ENCODE measurements at places on chromosomes 1 and 21.

- DNase-seq = no peak
These were observed 58.2 kb downstream of the ITSN1 start for GRCh38 chr21:33700491-33700890.

GRCh38 chr21:26096494-26097371 is 73.8 kb downstream of the APP start:
- no peak for DNase-seq

- no peak for DNase-seq
These were observed 62.5 kb downstream of the ADAMTS1 start for GRCh38 chr21:26782747-26783146.

DNA sequence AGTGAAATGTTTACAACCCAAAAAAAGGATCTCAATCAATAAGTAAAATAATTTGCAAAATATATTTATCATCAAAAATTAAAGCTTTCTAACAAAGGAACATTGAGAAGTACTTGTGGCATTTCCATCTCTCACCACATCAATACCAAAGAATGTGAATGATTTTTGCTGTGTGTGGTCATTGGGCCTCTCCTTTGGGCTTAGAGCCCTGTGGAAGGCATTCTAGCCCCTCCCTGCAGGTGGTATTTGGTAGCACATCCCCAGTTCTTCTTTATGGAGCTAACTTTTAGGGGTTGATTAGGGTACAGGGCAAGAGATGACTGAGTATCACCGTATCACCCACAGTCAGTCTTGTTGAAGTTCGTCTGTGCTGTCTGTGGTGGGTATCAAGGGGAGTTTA is 294.1 kb upstream of the SGIP1 start:
- no peak for DNase-seq

GRCh38 chr1:19429611-19430010 is 55.7 kb downstream of the CAPZB start:
- no peak for DNase-seq

GRCh38 chr1:32773018-32773763 is 44.0 kb downstream of the YARS1 start:
- peak; percentile 86 for DNase-seq

DNA sequence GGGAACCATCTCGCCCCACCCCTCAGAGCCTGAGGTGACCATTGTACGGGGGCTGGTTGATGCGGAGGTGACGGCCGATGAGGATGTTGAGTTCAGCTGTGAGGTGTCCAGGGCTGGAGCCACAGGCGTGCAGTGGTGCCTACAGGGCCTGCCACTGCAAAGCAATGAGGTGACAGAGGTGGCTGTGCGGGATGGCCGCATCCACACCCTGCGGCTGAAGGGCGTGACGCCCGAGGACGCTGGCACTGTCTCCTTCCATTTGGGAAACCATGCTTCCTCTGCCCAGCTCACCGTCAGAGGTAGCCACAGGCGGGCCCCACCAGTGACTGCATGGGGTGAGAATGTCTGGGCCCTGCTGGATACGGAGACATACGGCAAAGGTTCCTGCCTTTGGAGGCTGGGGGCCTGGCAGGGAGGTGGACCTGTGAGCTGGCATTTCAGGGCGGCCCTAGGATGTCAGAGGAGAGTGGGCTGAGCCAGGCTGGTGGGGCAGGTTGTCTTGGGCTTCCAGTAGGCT is 98.5 kb downstream of the TRIM11 start:
- no peak for DNase-seq

GRCh38 chr1:62530516-62531154 is 66.7 kb upstream of the ANGPTL3 start:
- DNase-seq = peak; percentile 68

DNA sequence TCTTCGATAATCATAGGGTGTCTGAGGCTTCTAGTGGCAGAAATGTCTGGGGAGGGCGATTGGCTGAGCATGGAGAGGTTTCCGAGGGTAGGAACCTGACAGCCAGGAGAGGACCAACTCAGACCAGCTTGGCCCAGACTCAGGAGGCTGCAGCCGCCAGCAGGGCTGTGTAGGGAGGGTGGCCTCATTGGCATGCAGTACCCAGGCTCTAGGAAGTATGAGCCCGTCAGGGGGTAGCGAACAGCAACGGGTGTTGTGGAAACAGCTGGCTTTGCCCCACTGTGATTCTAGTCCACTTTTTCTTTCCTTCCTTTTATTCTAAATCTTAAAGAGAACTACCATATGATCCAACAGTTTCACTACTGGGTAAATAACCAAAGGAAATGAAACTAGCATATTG is 103.3 kb downstream of the DIRAS3 start:
- no peak for DNase-seq

GRCh38 chr1:145962157-145963102 is 1.9 kb downstream of the ANKRD34A start:
- peak; percentile 86 for DNase-seq

- peak; percentile 81 for DNase-seq
These were observed 15.9 kb downstream of the RIMS3 start for GRCh38 chr1:40649592-40649930.

- no peak for DNase-seq
These were observed 613.7 kb upstream of the B3GALT2 start for GRCh38 chr1:193799948-193800690.

GRCh38 chr1:56466538-56466937 is 112.8 kb downstream of the PLPP3 start:
- DNase-seq = no peak

GRCh38 chr21:15423676-15424445 is 305.9 kb upstream of the USP25 start:
- no peak for DNase-seq

DNA sequence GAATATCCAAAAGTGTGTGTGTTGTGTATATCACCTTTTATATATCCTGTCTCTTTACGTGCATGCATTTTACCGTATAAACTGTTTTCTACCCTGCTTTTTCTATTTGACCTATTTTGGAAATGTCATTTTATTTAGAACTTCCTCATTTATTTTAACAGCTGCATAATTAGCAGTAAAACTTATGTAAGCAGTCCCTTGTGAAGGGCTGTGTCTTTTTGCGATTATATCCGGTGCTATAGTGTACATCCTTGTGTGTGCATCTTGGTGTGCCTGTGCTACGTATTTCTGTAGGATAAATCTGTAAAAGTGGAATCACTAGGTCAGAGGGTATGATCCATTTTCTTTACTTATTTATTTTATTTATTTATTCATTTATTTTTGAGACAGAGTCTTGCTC is 7.2 kb downstream of the LGALS8 start:
- DNase-seq = no peak

GRCh38 chr1:64962441-64962840 is 3.9 kb downstream of the JAK1 start:
- no peak for DNase-seq

GRCh38 chr1:246279402-246279801 is 227.7 kb downstream of the SMYD3 start:
- DNase-seq = no peak

DNA sequence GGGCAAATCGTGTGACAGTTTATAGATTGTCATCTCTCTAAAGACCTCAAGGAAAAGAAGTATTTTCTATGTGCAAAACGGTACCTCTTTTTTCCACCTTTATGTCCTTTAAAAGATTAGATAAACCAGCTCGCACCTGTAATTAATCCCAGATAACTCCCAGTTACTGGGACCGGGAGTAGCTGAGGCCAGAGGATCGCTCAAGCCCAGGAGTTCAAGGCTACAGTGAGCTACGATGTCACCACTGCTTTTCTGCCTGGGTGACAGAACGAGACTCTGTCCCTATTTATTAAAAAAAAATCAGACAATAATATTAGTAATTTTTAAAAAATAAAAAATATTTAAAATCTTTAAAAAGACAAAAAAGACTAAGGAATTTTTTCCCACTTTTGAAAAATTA is 141.4 kb downstream of the NR5A2 start:
- no peak for DNase-seq

- DNase-seq = no peak
These were observed 120.7 kb downstream of the ACTL8 start for GRCh38 chr1:17875882-17876280.

DNA sequence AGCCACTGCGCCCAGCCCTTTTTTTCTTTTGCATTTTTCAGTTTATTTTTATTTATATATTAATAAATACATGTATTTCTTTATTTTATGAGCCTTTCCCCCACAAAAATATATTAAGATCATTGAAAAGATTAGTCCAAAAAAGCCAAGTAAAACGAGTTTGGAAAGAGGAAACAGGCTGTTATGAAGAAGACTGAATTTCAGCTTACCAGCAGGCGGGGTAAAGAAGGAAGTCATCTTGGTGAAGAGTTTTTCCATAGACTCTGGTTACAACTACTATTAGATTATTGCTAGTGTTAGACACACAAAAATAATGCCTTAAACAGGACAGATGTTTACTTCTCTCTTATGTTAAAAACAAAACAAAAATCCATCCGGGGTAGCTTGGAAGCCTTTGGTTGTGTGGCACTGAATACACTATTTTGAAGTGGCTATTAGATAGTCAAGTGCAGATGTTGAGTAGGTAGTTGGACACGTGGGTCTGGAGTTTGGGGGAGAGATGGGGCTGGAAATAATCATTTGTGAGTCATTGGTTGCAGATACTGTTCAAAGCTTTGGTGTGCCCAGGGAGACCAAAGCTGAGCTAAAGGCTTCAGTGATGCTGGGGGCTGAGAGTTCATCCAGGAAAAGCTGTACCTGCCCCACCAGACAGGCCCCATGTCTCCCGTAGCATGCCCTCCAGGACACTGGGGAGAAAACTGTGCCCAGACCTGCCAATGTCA is 8.7 kb upstream of the LRRC71 start:
- no peak for DNase-seq

DNA sequence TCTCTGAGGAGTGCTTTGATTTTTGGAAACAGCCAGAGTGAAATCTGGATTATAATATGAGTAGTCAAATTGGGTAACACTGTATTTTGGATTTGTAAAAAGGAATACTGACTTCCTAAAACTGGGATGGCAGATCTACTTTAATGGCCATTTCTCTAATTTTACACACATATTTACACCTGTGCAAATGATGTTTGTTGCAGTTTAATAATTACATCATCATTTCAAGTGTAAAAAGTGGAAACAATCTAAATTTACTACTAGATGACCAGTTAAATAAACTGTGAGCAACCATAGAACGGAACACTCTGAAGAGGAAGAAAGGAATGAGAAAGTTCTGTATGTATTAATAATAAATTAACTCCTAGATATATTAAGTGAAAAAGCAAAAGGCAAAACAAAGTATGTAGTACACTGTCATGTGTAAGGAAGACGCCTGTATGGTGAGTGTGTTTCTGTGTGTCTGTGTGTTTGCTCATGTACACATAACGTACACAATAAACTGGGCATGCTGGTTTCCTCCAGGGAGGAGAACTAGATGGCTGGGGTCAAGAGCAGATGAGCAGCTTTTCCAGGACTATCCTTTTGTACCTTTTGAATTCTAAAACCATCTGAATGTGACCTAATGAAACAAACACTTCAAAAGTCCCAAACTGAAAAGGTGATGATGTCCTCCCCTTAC is 2.9 kb upstream of the RHEX start:
- DNase-seq = no peak

GRCh38 chr1:1093610-1093943 is 19.5 kb upstream of the RNF223 start:
- no peak for DNase-seq

GRCh38 chr1:229383961-229384360 is 41.1 kb upstream of the CCSAP start:
- no peak for DNase-seq

DNA sequence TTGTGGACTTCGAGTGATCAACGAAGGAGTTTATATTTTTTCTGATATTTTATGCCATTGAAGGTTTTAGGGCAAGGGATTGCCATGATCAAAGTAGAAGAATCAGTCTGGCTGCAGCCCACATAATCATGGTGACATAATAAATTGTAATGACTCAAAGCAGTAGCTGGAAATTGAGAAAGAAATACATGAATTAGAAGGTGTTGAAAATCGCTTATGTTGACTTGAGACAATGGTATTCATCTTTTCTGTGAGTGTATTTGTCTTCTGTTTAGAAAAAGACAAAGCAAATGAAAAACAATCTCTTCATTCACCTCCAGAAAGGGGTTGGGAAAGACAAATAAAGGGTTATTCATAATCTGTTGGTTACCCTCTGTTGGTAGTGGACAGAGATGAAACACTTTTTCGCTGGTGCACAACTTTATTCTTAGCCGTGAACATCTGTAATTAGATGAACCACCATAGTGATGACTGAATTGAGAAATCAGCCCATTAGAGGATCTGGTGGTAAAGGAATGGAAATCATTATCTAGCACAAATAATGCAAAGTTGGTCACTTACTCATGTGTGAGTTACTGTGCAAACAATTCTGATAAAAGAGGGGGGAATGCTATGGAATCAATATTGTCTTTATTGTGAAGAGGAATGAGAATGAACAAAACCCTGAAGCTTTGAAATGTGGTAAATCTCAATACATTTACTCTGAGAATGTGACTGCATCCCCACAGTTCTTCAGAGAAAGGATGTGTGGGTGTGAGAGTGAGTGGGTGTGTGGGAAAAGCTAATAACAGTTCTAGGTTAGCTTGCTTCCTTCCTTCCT is 121.8 kb downstream of the NTNG1 start:
- no peak for DNase-seq

DNA sequence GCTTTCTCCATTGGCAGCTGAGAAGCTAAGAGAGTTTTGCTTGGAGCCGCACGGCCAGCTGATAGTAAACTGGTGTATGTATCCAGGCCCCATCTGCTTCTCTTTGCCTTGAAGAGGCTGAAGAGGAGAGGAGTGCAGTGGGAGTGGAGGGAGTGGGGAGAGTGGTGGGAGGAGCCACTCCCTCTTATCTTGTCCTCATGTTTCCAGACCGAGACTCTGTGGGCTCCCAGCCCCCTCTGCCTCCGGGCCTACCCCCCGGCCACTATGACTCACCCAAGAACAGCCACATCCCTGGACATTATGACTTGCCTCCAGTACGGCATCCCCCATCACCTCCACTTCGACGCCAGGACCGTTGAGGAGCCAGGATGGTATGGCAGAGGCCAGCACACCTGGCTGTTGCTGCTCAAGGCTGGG is 6.0 kb upstream of the LRRC71 start:
- DNase-seq = no peak

GRCh38 chr1:155044812-155045657 is 6.1 kb upstream of the ADAM15 start:
- DNase-seq = peak; percentile 77

DNA sequence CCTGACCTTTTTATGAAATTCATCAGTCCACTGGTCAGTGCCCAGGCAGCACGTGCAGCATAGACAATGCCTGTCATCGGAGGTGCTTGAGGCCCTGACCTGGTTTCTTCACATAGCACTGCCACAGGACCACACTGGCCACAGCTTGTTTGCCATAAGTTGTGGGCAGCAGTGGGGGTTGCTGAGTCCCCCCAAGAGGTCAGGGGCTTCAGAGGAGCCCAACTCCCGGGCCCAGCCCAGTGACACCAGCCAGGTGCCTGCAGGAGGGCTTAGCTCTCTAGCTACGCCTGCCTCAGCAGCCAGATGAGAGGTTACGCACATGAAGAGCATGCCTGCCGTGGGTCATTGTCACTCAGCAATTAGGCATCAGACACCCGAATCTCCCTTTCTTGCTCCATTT is 41.6 kb downstream of the UBASH3A start:
- no peak for DNase-seq

Measured in cerebellar cortex (tissue), 1 donor.